ENCODE measurements at places on chromosomes 2 and 18.

GRCh38 chr2:158745067-158745865 is 49.9 kb upstream of the DAPL1 start:
- no peak for DNase-seq

- no peak for DNase-seq
Observed at GRCh38 chr2:128413718-128414341, 95.2 kb upstream of the HS6ST1 start.

GRCh38 chr2:218736531-218736930 is 25.9 kb downstream of the TTLL4 start:
- DNase-seq, result no peak

DNA sequence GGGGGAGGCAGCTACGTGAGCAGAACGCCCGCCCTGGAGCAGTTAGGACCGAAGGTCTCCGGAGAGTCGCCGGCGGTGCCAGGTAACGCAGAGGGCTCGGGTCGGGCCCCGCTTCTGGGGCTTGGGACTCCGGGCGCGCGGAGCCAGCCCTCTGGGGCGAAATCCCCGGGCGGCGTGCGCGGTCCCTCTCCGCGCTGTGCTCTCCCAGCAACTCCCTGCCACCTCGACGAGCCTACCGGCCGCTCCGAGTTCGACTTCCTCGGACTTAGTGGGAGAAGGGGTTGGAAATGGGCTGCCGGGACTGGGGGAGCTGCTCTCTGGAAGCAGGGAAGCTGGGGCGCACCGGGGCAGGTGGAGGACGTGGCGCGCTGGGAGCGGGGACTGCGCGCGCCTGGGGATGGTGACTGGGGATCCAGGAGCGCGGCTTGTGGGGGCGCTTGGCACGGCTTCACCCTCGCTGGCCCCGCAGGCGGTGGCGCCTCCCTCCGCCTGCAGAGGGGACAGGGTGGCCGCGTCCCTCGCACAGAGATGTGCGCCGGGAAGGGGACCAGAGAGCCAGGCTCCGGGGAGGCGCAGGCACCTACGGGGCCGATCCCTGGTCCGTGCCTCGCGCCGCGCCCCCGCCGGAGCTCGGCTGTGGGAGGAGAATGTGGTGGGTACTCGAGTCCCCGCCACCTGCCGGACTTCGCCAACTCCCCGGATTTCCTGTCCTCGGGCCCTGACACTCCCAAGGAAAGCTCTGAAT is 688 bp downstream of the CDH20 start:
- no peak for DNase-seq

DNA sequence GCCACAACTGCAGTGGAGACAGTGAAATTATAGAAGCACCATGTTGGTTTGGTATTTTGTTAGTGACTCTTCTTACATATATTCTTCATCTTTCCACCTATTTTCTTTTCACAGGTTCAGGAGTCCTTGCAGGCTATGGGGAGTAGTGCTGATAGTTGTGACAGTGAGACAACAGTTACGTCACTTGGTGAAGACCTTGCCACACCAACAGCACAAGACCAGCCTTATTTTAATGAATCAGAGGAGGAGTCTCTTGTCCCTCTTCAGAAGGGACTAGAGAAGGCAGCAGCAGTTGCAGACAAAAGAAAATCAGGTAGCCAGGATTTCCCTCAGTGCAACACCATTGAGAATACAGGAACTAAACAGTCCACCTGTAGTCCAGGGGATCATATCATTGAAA is 23.6 kb downstream of the ITPRID2 start:
- no peak for DNase-seq

- DNase-seq, result no peak
Observed at GRCh38 chr2:109352056-109352897, 223.3 kb downstream of the SH3RF3 start.

- no peak for DNase-seq
Observed at GRCh38 chr18:77505499-77505898, 255.9 kb downstream of the GALR1 start.

- no peak for DNase-seq
Observed at GRCh38 chr2:151459358-151459757, 49.7 kb downstream of the RIF1 start.

DNA sequence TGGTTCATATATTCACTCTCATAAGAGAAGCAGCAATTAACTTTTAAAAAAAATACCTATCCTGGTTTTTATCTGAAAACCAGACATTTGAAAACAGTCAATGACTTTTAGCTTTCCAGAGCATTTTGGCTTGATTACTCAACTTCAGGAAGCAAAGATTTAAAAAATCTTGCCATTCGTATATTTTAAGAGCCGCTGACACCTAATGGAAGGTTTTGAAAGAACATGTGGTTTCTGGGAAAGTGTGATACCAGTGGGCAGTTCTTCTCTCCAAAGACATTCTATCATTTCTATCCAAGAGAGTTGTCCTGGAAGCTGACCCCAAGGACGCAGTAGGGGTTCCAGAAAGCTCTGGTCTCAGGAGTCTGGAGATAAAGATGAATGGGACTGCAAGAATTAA is 234.7 kb downstream of the TTC32 start:
- DNase-seq, result no peak

DNA sequence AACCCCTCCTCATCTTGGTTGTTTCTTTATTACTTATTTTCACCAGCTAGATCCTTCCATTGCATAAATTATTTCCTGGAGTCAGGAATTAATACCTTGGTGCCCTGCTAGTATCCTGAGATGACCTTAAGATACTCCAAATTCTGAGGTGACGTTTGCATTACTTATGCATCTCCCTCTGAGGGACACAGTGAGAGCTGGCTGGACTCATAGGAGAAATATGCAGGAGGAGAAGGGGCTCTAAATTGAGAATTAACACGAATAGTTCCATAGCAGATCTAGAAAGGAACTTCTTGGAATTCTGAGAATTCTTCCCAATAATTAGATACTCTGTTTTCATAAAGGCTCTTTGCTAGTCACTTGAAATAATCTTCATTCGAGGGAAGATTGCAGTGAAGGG is 310.6 kb upstream of the ZEB2 start:
- DNase-seq, result no peak

- DNase-seq, result no peak
Observed at GRCh38 chr2:105755895-105756294, 11.2 kb downstream of the NCK2 start.

GRCh38 chr2:11963966-11964365 is 217.5 kb downstream of the LPIN1 start:
- DNase-seq, result no peak

DNA sequence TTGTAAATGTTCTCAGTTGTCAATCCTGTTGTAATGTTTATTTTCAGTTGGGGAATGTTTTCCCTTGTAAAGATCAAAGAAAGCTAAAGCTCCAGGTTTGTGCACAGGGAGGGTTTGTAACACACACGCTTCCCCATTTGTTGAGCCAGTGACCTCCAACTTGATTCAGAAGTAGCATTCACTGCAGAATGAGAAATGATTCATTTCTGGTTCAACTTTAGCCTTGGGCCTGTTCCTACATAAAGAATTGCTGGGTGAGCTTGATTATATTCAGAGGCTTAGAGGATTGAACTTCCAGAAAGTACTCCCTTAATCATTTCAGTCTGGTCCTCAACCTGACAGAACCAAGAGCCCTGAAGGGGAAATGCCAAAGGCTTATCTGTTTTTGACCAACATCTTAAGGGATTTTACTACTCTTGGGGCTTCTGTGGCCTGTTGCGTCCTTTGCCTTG is 70.6 kb upstream of the CAVIN2 start:
- DNase-seq, result no peak

DNA sequence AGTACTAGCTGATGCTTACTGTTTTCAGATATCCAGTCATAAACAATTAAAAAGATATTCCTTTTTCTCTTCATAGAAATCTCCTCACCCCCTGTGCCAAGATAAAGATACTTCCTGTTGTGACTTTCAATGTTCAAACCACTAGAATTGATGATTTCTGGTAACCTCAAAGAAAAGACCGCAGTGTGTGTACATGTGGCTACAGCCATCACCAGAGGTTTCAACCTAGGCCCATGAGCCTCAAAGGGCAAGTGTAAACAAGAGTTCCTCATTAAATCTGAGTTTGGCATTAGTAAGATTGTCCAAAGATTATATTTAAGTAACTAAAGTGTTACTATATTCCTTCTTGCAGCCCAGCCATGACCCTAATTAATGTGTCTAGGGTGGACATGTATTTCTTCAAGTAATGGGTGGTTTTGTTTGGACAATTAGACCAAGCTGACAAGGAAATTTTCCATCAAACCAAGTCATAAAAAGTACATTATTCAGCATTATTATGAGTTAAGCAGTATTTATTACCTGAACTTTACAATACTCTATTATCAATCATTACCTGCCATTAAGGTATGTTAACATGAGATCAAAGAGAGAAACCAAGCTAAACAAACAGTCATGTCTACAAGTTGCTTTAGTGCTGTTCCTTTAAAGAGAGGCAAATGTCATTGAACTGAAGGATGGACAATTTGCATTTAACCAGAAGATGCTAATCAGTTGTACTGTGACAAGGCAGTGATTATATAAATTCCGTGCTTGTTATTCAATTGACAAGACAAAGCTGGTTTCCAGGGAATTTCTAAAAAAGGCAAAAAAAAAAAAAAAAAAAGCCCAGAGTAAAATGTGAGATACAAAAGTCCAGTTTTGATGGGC is 382.7 kb downstream of the LNPK start:
- DNase-seq, result no peak

DNA sequence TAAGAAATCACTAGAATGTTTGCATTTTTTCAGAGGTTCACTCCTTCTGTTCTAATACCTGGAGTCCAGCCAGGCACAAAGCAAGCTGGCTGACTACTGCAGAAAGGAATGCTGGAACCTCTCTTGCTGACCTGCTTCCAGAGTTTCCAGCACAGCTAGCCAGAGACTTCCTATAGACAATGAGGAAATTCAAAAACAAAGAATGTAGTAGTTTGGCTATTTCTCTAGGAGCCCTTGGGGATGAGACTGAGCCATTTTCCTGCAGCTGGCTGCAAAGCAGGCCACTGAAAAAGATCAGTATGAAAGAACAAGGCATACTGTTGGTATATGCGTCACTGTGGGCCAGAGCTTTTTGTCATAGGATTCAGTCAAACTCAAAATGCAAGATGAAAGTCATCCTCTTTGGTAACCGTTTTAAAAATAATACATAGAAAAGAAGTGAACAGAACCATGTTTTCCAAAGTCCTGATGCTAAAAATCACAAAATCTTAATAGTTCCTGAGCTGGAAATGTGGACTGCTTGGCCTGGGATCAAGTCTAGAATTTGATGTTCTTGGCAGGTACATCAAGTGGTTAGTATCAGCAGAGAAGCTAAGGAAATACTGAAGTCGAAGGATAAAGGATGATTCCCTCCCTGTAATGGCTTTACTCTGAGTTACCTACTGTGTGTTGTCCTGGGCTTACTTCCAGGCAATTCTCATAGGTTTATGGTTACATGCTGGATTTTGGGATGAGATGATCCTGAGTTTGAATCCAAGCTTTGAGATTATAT is 9.0 kb upstream of the DSEL start:
- no peak for DNase-seq

DNA sequence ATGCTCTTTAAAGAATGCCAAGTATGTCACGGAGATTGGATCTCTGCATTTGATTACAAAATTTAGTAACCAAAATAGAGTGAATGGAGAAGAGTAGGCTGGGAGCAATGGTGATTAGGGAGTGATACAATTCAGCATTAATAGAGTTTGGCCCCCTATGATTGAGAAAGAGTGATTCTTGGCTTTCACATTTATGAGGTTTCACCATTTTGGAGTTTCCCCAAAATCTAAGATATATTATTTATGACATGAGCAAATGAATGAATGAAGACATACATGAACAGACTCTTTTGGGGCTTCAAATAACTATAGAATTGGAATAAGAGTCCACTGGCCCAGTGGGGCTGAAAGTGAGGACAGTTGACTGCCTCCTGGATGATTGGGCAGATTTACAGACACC is 255.2 kb downstream of the LPIN1 start:
- no peak for DNase-seq

- no peak for DNase-seq
Observed at GRCh38 chr2:138503652-138504051, 2.1 kb downstream of the SPOPL start.

DNA sequence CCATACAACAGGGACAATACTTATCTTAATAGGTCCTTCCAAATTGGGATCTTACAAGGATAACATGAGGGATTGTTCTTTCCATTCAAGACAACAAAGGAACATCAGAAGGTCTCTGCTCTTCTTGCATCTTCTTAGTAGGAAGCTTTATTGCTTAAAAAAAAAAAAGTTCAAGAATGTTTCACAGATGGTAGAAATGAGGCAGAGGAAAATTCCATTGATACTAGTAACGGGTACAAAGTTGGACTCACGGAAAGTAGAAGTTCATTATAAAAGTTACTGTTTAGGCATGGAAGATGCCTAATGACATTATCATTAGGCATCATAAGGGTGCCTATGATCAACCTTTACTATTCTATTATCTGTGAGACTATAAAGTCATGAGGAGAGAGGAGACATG is 136.2 kb downstream of the LAMA3 start:
- DNase-seq, result no peak

DNA sequence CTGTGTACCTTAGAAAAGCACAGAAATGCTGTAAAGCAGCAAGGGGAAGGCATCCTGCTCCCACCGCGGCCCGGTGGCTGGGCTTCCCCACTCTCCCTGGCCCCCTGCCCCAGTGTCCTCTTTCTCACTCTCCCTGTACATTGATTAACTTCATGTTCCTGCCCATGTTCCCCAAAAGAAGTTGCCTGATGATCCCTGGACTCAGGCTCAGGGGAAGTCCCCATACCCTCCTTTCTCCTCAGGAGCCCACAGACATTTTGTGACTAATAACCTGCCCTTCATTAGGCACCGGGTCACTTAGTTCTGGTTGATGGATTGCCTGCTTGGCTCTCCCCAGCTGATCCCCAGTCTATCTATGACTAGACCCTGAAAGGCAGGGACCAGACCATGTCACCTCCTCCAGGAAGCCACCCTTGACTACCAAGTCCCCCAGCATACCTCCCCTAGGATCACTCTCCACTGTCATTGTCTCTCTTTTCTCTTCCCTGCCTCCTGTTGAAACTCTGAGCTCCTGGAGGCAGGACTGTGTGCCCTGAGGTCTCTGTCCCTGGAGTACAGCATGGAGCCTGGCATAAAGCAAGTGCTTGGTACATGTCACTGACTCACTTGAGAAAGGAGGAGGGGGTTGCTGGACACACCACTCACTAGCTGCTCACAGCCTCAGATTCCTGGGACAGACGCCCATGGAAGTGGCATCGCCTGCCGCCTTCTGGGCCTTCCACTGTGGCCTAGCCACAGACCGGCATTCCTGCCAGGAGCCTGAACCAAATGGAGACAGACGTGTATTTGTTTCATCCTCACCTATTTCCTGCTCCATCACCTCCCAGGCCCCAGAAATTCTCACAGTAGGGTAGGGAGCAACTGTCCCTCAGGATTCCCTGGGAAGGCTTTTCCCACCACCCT is 13.5 kb downstream of the MALL start:
- no peak for DNase-seq

DNA sequence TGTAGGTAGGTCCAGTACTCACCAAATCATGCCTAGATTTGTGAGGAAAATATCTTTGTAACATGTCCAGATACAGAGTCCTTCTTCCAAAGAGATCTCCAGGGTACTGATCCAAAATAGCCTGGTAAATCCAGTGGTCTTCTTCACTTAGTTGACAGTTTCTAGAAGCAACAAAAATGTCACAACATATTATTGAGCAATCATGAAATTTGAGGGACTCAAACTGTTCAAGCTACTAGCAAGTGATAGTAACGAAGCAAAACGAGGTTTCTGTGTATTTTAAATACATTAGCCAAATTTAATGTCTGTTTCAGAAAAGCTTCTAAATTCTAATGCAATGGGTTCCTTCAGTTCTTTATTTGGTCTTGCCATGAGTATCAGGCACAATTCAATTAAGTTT is 142.8 kb downstream of the CCDC148 start:
- no peak for DNase-seq
